ENCODE measurements at places on chromosomes 4 and X. TPM values are rescaled to one million over a fixed set of nuclear protein-coding genes. Genes with fewer than 3 reads are reported as not detected.
A peak's percentile ranks its signal among the peaks of the same experiment; 100 is the strongest.

GRCh38 chr4:21888195-21888976, 60.2 kb downstream of the KCNIP4 start:
- peak; percentile 91 for DNase-seq

Gene SCML2
- total RNA-seq, result 1.7 TPM

DNA sequence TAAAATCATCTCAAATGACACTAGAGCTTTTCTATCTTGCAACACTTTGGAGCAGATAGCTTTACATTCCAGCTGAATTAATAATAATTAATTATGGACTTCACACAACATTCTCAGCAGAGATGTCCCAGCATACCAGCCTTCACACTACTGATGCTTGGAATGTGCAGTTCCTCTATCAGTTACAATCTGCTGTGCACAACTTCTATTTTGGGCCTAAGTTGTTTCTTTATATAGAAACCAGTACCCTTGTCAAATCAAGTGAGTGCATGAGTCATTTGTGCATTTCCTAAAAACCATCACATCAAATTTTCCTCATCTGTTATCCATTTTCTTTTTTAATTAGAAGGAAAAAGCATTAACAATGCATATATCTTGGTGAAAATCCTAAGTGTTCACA, 8.8 kb upstream of the RASL11B start:
- peak; percentile 68 for DNase-seq

GRCh38 chr4:7559741-7560395, 125.1 kb upstream of the PSAPL1 start:
- DNase-seq, result no peak

GRCh38 chr4:26985873-26986272, 125.2 kb downstream of the STIM2 start:
- DNase-seq, result peak; percentile 74

Gene AREG
- total RNA-seq, result not detected

DNA sequence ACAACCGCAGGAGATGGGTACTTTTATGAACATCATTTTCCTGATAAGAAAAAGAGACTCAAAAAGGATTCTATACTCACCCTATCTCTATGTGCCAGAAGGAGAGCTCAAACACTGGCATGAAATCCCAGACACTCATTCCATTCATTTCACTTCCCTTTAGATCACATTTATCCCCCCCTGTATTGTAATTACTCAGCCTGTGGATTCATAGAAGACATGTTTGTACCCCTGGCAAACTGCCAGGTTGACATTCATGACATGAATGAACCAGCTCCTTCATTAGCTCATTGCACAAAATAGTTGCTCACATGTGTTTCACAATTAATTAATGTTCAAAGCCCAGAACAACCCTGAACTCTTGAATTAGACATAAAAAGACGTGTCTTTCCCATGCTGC, 4.9 kb downstream of the SMR3A start:
- DNase-seq, result no peak

GRCh38 chr4:33831442-33832066, 2412.8 kb downstream of the ARAP2 start:
- peak; percentile 55 for DNase-seq

DNA sequence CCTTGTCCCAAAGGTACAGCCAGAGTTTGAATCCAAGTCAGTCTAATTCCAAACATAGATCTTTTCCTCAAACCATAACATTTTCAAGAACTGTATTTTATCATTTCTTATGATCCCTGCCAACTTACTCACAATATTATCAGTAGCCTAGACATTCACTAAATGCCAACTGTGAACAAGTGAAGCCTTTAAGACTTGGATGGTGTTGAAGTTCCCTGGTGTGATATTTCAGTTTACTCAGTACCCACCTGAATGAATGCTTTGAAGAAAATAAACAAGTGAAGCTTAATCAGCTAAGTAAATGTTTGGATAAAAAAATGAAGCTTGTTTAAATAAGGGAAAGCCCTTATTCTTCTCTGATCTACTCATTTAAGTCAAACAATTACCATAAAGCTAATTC, 1028.3 kb downstream of the DMD start:
- DNase-seq, result no peak

Gene DUSP21
- not detected for total RNA-seq

Gene PABPC1L2B
- total RNA-seq, result not detected

Gene GSX2
- not detected for total RNA-seq

DNA sequence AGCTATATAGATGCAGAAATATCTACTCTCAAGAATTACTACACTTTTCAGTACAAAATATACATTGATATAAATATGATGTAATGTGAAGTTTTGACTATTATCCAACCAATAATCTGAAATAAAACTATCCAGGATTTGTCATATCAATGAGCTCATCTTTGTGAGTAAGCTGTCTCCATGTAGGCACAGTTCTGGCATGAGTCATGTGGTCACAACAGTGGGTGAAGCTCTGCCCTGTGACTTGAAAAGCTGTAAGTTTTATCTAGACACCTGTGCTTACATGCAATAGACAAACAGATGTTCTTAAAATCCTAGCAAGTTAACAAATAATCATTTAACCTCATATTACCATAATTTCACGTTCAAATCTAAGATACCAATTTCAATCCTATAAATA, 192.7 kb downstream of the GABRG1 start:
- DNase-seq, result no peak

DNA sequence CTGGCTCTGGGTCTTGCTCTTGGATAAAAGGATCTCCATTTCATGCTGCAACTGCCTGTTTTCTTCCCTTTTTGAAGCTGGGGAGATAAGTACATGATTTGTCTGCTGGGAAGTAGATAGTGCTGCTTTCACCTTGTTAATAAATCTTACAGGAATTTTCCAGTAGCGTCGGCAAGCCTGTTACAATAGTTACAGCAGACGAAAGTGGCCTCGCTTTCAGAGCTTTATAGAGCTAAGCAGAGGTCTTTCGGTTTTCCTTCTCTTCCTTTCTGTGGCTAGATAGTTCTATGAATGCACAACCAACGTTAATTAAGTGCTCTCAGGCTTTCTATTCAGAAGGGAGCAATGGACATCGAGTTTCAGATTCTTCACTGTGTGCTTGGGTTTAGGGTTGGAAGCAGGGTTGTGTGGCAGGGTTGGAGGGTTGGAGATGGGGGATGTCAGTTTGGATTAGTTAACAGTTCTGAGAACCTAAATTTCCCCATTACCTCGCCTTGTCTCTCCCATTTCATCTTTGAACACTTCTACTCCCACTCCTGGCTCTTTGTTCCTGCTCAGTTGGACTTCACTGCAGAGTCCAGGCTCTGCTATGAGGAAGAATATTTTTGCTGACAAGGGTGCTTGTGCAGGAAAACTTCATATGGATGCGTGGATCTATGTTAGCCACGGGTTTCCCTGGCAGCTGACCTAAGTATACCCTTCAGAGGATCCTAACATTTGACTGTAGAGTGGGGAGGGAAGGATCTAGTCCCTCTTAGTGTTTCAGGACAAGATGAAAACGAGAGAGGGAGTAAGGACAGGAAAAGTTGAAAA, 237.9 kb downstream of the ARHGAP10 start:
- peak; percentile 60 for DNase-seq

Gene ARHGEF38
- total RNA-seq, result not detected

Data from fibroblast of villous mesenchyme (primary cell).